ENCODE measurements at places on chromosomes 4 and X. TPM values are rescaled to one million over a fixed set of nuclear protein-coding genes. Genes with fewer than 3 reads are reported as not detected.

The TLR10 gene
- total RNA-seq, result 0.25 TPM

DNA sequence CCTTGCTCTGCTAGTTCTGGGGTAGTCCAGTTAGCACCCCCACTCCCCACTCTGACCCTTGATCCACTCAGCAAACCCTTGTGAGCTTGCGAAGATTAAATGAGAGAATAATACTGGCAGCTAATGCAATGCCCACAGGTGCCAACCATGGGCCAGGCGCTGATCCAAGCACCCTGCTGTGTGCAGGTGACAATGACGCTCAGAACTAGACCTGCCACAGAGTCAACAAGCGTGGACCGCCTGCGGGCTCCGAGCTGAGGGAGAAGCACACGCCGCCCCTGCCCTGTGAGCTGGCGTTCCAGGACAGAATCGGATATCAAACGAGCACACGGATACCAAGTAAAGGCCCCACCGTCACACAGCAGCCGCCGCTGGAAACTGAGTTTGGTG is 129.2 kb downstream of the FAM53A start:
- no peaks in the 10 kb centered on the region for H3K36me3 ChIP-seq
- H3K27me3 ChIP-seq, result peaks cover 4% of the 10 kb centered on the region
- no peaks in the 10 kb centered on the region for H3K4me1 ChIP-seq

DNA sequence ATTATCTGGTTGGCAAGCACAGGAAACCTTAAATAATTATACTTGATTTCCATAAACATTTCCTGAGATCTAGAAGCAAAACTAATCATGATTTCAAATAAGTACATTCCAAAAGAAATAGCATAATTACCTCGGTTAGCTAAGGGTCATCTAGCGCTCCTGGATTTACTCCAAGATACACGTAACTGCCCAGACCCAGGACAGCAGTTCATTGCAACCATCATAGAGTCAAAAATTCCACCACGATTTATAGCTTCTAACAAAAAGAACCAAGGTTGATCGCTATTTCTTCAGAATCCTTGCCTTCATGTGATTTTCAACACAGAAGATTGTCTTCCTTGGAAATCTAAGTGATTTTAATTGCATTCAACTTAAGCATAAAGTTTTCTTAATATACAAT is 1235.5 kb upstream of the TENM3 start:
- H3K27ac ChIP-seq, result no peak overlapping the region
- no peak overlapping the region for H3K4me3 ChIP-seq
- no peaks in the 10 kb centered on the region for H3K4me1 ChIP-seq
- H3K27me3 ChIP-seq, result no peaks in the 10 kb centered on the region
- DNase-seq, result no peak

GRCh38 chr4:124060261-124060918 is 652.1 kb downstream of the ANKRD50 start:
- no peaks in the 10 kb centered on the region for H3K4me1 ChIP-seq
- no peaks in the 10 kb centered on the region for H3K36me3 ChIP-seq
- H3K27ac ChIP-seq, result no peak overlapping the region
- no peak overlapping the region for H3K4me3 ChIP-seq
- no peak for DNase-seq

The RAB33A gene
- total RNA-seq, result 33.1 TPM

DNA sequence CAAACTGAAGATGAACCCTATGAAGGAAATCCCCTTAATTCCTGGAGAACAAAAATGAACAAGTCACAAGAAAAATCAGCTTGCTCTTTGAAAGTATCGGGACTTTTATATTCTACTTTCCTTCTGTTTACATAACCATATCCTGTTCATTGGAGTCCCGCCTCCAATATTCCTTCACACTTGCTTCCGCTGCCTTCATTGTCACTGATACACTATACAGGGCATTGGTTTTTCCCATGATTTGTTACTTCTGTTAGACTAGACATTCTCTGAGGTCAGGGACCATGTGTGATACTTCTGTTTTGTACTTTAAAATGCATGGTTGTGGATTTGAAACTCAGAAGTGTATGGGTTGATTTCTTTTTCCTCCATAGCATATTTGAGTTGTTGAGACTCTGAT is 18.8 kb downstream of the MCUB start:
- no peak overlapping the region for H3K27ac ChIP-seq
- peaks cover 35% of the 10 kb centered on the region for H3K4me1 ChIP-seq
- H3K36me3 ChIP-seq, result peaks cover 53% of the 10 kb centered on the region
- no peak for DNase-seq
- no peak overlapping the region for H3K4me3 ChIP-seq
- H3K27me3 ChIP-seq, result no peaks in the 10 kb centered on the region

Measured in activated naive CD8-positive, alpha-beta T cell treated with anti-CD3 and anti-CD28 coated beads, Interleukin-2, amount 10 ng/mL, durations not matched to agents 7 days and 5 days (primary cell).